Fibroblast of skin of scalp (primary cell): ENCODE measurements at places on chromosomes 16 and 17.

- DNase-seq: no peak
Measured at GRCh38 chr16:88451586-88452481, 1.2 kb upstream of the ZFPM1 start.

GRCh38 chr16:64459402-64459801, 662.5 kb downstream of the CDH11 start:
- no peak for DNase-seq

- DNase-seq: no peak
Measured at GRCh38 chr16:71460941-71461340, 1.1 kb downstream of the ZNF23 start.

DNA sequence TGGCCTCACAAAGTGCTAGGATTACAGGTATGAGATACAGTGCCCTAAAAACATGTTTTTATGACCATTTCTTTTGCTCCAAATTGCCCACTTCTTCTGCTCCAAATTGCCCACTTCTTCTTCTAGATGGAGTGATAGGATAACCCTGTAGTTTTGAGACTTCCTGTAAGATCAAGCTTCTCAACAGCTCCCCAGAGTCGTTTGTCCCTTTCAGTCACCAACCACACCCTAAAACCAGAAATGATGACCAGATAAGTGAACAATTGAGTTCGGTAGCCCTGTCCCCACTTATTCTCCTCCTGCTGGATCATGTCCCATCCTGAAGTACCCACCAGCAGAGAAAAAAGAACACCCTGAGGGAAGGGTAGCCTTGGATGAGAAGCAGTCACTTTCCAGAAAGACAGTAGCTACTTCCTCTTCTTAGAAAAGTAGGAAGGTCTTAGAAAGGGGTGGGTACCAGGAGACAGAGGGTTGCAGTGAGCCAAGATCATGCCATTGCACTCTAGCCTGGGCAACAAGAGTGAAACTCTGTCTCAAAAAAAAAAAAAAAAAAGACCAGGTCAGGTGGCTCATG, 2.5 kb downstream of the ODAD4 start:
- no peak for DNase-seq

GRCh38 chr17:34623856-34624766, 44.7 kb downstream of the TMEM132E start:
- DNase-seq: no peak

DNA sequence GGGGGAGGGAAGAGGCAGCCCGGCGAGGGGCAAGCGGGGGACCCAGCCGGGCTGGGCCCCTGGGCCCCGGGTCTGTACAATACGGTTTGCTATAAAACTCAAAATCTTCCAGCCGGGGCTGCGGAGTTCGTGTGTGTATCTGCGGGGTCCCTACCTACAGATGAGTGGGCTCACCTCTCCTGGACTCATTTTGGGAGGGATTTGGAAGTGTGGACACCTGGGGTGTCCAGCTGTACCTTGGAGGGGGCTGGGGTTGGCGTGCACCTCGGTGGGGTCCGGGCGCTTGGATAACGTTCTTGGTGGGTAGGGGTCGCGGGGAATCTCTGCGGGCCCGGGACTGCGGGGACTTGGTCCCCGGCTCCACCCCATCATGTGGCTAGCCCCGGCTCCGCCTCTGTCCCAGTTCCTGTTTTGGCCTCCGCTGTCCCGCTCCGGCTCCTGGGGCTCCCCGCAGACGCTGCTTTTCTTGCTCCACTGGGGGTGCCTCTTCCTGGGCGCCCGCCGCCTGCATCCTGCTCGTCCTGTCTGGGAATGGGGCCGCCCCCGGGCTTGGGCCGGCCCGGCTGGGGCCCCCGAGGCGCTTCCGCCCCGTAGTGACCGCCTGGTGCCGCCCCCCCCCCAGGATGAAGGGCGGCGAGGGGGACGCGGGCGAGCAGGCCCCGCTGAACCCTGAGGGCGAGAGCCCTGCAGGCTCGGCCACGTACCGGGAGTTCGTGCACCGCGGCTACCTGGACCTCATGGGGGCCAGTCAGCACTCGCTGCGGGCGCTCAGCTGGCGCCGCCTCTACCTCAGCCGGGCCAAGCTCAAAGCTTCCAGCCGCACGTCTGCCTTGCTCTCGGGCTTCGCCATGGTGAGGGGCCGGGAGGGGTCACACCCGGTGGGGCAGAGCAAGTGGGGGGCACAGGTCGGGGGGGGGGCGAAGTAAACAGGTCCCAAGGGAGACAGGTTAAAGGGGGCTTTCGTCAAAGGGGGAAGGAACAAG, at the start of gene ORAI3:
TSS of gene ORAI3 (plus strand) at position 402 of the 983 bp plus-strand sequence. CDS start at position 624, 222 bp downstream.
- DNase-seq: peak; percentile 51

- peak; percentile 71 for DNase-seq
Measured at GRCh38 chr16:2919511-2920255, 8.0 kb downstream of the FLYWCH1 start.

DNA sequence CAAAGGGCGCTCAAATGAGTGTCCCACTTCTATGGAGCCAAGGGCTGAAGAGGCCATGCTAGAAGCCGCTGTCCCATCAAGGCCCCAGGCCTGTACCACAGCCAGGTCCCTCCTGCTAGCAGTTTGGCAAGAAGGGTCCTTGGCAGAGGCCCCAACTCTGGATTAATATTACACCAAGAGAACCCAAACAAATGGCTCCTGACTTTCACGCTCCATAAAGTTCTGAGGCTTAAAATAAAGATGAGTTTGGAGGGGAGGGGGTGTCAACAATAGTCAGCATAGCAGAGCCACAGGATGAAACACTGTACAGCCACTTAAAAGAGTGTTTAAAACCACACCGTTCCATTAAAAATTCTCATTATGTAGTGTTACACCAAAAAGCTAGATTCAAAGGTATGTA, 30.5 kb downstream of the CUEDC1 start:
- DNase-seq: no peak

- DNase-seq: no peak
Measured at GRCh38 chr16:88541831-88542616, 28.2 kb upstream of the ZC3H18 start.

DNA sequence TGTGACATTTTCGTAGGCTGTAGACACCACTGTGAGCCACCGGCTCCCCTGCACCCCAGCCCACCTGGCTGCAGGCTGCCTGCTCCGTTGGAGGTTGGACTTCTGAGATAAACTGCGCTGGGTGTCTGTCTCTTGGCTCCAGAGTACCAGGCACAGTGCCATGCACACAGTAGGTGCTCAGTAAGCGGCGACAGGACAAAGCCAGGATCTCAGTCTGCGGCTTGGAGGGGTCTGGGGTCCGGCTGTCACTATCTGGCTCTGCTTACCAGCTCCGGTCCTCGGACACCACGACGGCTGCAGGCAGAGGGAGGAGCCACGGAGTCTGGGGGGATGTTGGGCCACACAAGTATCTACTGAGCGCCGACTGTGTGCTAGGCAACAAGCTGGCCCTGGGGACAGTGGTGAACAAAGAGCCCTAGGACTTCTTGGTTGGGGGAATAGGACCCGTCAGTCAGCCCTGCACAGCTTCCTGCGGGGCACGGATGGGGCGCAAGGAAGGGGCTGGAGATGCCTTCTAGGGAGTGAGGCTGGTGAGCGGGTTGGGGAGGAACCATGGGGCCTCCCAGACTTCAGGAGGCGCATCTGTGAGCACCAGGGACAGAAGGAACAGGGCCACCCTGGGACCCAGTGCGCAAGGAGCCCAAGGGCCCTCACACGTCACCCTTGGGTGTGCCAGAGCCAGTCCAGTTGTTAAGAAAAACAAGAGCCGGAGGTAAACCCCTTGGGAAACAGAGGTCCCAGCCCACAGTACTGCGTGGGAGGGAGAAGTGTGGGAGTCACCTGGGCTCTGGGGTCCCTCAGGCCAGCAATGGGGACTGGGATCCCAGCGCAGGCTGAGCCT, 17.3 kb downstream of the JPH3 start:
- DNase-seq: no peak

- DNase-seq: no peak
Measured at GRCh38 chr17:47720196-47720595, 12.8 kb upstream of the TBX21 start.

- no peak for DNase-seq
Measured at GRCh38 chr16:49292413-49292812, 10.8 kb upstream of the CBLN1 start.

- DNase-seq: no peak
Measured at GRCh38 chr16:11742093-11742535, 543 bp downstream of the TXNDC11 start.

DNA sequence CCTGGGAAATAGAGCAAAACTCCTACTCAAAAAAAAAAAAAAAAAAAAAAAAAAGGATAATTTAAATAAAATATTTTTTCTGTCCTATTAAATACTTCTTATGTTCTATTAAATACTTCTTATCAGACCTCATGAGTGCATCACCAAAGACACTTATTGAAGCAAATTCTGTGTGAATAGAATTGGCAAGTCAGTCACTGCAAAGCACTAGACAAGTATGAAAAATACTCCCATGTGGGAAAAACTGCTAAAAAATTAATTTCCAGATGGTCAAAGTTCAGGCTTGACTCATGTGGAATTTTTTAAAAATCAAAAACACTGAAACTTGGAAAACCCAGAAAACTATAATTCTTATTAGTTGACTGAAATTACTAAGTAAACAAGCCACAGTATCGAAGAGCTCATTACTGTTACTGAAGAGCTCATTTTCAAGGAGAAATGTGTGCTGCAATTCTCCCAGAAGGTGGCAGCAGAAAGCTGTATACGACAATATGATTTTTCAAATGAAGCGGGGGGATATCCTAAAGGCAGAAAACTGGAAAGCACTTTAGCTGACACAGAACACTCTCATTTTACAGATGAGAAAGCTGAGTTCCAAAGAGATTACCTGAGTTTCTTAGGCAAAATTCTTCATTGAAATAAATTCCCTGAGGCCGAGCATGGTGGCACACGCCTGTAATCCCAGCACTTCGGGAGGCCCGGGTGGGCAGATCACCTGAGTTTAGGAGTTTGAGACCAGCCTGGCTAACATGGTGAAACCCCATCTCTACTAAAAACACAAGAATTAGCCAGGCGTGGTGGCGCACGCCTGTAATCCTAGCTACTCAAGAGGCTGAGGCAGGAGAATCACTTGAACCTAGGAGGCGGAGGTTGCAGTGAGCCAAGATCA, 15.9 kb upstream of the FBXO47 start:
- peak; percentile 80 for DNase-seq

DNA sequence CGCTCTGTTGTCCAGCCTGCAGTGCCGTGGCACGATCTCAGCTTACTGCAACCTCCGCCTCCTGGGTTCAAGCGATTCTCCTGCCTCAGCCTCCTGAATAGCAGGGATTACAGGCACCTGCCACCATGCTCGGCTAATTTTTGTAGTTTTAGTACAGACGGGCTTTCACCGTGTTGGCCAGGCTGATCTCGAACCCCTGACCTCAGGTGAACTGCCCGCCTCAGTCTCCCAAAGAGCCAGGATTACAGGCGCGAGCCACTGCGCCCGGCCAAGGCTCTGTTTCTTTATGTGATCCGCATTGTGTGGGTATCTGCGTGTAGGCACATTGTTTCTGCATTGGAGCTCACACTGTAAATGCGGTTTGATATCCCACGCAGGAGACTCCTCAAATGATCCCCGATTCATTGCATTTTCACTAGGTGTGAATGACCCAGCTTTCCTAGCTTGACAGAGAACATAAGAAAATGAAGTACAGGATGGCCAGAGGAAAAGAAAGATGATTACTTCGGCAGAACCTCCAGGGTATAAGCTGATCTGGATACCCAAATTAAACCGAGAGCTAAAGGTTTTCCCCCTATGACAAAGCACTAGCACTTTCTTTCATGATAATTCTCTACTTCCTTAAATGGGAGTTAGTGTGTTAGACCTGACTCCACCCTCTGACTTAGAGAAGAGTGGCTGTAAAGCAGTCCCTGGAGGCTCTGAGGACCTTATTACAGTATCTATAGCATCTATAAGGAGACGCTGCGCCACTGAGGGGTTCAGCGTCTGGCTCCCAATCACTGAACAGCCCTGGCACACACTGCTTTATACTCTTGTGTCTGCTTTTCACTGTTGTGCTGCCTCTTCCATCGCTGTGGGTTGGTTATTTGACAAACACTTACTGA, 17.3 kb downstream of the COTL1 start:
- peak; percentile 44 for DNase-seq

DNA sequence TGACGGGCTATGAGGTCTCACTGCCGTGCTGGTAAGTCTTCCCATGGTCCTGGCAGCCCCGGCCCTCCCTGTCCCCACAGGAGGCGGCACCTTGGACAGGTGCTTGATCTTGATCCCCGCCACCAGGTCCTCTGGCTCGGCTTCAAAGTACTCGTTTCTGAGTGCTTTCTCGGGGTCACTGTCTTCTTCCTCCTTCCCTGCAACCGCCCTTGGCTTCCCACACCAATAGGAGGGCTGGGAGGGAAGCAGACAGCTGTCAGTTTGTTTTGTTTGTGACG, 31.9 kb upstream of the RNPS1 start:
- no peak for DNase-seq

GRCh38 chr16:11161439-11161838, 94.6 kb downstream of the SOCS1 start:
- DNase-seq: no peak

- DNase-seq: no peak
Measured at GRCh38 chr17:42277342-42277712, 1.1 kb upstream of the STAT5B start.

DNA sequence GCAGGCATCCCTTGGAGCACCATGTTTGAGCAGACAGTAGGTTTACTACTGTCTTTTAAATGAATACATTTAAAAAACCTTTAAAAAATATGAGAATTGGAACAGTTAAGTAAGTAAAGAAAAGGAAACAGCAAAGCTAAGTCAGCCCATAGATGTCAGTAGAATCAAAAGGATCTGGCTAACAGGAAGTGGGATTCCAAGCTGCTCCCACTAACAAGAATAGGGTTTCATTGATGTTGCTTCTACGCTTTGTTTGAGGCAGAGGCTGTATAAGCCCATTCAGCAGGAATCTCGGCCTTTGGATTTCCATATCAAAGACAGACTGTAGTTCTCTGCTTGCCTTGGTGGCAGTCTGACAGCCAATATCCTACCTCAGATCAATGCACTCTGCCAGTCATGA, 122.9 kb upstream of the ELAC2 start:
- peak; percentile 45 for DNase-seq

DNA sequence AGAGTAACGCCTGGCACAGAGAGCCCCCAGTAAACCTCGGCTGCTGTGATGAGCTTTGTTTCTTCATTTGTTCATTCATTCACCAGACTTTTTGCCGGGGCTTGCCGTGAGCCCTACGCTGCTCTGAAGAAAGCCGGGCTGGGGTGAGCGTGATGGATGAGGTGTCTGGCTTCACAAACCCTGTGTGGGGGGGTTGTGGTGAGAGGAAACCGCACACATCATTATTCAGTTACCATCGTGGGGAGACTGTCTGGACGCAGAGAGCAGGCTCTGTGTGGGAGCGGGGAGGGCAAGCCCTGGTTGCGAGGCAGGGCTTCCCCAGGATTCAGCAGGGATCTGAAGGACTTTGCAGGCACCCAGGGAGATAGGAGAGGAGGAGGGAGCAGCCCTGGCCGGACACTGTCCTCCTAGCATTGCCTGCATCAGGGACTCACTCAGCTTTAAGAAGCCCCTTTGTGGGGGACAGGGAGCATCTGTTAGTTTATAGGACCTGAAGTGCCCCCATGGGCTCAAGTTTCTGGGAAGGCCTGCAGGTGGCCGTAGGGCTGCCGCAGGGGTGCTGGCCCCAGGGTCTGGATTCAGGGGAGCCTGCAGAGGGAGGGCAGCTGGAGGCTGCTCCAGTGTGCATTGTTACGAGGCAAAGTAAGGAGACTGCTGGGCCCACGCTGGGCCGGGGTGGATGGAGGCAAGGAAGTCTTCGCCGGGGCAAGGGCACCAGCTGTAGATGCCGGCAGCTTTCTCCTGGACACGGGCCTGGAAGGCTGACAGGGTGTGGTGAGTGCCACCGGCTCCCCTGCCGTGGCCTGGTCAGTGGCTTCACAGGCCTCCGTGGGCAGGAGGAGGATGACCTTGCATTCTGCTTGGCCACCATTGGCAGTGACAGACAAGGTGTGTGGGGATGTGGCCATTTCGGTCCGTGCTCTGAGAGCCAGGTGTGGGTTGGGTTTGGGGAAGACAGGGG, 334.5 kb downstream of the SEC14L1 start:
- peak; percentile 88 for DNase-seq

- no peak for DNase-seq
Measured at GRCh38 chr16:47061204-47061603, 82.5 kb downstream of the NETO2 start.
